Activated CD8-positive, alpha-beta memory T cell treated with anti-CD3 and anti-CD28 coated beads, Interleukin-2, amount 10 ng/mL, durations not matched to agents 7 days and 5 days (primary cell): ENCODE measurements at places on chromosomes 7 and 10. TPM values are rescaled to one million over a fixed set of nuclear protein-coding genes. Genes with fewer than 3 reads are reported as not detected.

The SPDYE5 gene
- total RNA-seq = not detected

The JCAD gene
- 0.16 TPM for total RNA-seq

The HOXA11 gene
- total RNA-seq = not detected

The EPHA1 gene
- 1.6 TPM for total RNA-seq

The GIMAP6 gene
- total RNA-seq = 65.0 TPM

The TMEM196 gene
- not detected for total RNA-seq

The CADPS2 gene
- not detected for total RNA-seq

The MMD2 gene
- not detected for total RNA-seq
